ENCODE measurements at places on chromosomes 1 and 21.

GRCh38 chr1:178875936-178876335, 5.1 kb upstream of the ANGPTL1 start:
- DNase-seq, result no peak

DNA sequence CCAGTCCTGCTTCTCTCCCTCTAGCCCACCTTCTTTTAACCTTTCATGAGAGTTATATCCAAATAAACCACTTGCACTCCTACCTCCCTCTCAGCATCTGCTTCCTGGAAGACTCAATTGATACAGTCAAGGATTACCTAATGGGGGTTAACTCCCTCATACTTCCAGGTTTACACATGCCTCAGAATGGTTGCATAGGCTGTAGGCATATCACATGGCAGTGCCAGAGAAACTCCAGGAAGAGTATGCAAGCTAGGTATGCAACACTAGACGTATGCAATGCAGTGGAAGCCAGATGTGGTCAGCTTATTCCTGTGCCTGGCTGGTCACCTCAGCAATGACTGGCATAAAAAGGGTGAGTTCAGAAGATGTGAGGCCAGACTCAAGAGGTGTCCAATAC, 32.7 kb upstream of the VANGL1 start:
- DNase-seq, result no peak

- DNase-seq, result no peak
Measured at GRCh38 chr1:201675143-201675542, 136.2 kb downstream of the NAV1 start.

- DNase-seq, result no peak
Measured at GRCh38 chr1:112882271-112882744, 73.7 kb downstream of the SLC16A1 start.

GRCh38 chr1:153431002-153431401, 14.7 kb downstream of the S100A7A start:
- DNase-seq, result no peak

Measured in sigmoid colon (tissue), 7 donors.